GM12892 (cell line): ENCODE measurements at places on chromosomes 1 and 21.
A peak's percentile ranks its signal among the peaks of the same experiment; 100 is the strongest.

DNA sequence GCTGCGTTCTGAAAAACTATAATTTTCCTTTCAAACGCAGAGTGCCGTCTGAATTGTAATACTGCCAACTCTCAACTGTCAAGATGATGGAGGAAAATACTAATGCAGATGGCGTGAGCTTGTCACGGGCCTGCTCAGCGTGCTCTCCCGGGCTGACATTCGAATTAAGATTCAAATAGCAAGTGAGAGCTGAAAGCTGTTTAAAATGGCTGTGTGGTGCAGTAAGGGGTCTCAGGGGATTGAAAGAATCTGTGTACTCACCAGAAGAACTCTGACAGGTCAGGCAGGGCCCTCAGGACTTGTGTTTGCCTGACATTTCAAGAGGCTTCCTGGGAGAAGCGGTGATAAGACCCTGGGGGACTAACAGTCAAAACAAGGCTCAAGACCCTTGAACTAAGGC lies 33.1 kb downstream of the ZMYND12 start:
- no peak for DNase-seq

GRCh38 chr1:89975540-89976125 lies 19.3 kb upstream of the ZNF326 start:
- DNase-seq = no peak

GRCh38 chr1:83857103-83857502 lies 141.8 kb downstream of the TTLL7 start:
- DNase-seq = no peak

DNA sequence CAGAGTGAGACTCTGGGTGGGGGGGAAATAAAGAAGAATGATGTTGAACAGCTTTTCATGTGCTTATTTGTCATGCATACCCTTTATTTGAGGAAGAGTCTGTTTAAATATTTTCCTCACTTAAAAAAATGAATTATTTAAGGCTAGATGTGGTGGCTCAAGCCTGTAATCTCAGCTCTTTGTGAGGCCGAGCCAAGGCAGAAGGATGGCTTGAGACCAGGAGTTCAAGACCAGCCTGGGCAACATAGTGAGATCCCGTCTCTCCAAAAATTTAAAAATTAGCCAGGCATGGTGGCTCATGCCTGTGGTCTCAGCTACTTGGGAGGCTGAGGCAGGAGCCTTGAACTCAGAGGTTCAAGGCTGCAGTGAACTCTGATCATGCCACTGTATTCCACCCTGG lies 25.4 kb downstream of the SLC30A1 start:
- DNase-seq = no peak

GRCh38 chr21:42221581-42222345 lies 2.8 kb downstream of the ABCG1 start:
- DNase-seq = no peak

DNA sequence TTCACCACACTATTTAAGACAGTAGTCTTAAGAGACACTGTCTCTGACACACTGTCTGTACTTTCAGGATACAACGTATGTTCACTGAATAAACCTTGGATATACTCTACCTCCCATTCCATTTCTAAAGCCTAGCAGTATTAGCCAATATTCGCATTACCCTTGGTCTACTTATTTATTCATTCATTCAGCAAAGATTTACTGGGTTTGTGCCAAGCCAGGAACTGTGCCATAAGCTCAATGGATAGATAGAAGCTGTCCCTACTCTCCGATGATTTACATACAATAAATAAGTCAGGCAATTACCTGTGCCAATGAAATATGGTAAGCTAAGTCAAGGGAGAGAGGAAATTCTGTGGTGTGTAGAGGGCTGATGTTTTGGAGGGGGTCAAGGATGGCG lies 195.2 kb upstream of the RAB4A start:
- no peak for DNase-seq

GRCh38 chr1:151680391-151680790 lies 36.2 kb downstream of the CELF3 start:
- no peak for DNase-seq

DNA sequence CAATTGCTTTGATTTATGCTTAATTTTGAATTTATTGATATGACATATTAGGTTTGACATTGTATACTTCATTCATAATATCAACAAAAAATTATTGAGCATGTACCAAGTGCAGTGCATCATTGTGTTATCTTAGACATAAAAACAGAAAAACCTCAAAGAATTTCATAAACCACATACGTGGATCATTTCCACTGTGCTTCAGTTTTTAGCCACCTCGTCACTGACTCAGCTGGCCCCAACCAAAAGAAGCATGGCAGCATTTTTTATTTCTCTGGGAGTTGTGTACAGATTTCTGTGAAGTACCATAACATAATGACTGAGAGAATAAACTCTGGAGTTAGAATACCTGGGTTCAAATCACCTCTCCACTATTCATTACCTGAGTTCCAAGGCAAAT lies 95.6 kb upstream of the C1orf87 start:
- no peak for DNase-seq

DNA sequence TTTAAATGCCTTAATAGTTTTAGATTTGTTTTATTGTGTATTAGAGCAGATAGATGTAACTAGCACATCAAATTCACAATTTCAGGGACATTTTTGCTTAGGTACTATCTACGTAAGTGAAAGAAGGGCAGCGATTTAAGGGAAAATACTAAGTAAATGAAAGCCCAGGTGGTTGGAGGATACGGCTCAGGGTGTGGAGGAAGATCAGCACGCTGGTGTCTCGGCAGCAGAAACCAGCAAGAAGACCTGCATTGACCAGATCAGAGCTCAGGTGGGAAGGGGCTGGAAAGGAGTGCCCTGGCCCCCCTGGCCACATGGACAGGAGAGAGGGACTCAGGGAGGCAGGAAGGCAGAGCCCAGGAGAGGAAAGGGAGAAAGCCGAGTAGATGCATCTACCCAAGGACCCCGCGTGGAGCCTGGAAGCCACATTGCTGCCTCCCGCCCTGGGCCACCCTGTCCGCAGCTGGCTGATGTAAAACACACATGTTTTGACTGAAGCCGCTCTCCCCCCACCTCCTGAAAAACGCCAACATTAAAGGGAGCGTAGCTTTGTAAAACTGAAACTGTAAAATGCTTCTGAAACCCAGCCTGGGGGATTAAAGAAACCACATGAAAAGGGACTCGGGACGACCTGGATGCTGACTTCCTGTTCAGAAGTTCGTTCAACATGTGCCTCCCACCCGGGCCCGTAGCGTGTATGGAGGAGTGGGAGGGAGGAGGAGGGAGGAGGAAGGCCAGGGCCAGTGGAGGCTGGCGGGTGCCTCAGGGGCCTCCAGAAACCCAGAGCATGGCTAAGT lies 72.6 kb upstream of the TARDBP start:
- DNase-seq = peak; percentile 82

GRCh38 chr1:156492591-156493080 lies 7.9 kb downstream of the MEF2D start:
- no peak for DNase-seq

DNA sequence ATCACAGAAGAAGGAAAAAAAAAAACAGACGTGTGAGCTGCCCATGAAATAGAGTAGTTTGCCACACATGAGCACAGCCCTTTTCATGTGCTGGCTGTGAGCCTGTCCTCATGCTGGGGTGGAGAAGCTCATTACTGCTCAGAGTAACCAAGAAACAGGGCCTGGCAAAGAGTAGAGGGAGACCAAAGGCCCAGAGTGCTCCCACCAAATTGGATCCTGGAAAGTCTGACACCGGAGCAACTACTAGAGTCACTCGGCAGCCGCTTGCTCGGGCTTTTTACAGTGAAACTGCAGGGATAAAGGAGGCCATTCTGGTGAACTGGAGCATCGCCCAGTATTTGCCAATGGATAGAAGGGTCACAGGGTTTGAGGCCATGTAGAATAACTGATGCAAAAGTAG lies 64.4 kb upstream of the BARHL2 start:
- no peak for DNase-seq

DNA sequence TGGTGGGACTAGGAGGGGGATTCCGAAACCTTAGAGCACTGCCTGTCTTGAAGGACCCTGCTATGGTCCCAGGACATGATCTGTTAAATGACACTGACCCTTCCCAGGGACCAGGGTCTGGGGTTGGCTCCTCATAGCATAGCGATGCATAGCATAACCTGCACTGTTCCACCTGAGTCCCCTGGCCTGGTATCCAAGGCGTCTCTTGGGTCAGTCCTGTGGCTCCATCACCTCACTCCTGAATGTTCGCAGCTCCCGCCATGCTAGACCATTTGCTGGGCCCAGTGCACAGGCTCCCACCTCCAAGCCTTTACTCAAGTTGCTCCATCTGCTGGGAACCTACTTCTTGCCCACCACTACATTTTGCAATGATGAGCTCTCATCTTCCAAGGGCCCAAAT lies 39.0 kb upstream of the MAGOH start:
- no peak for DNase-seq

DNA sequence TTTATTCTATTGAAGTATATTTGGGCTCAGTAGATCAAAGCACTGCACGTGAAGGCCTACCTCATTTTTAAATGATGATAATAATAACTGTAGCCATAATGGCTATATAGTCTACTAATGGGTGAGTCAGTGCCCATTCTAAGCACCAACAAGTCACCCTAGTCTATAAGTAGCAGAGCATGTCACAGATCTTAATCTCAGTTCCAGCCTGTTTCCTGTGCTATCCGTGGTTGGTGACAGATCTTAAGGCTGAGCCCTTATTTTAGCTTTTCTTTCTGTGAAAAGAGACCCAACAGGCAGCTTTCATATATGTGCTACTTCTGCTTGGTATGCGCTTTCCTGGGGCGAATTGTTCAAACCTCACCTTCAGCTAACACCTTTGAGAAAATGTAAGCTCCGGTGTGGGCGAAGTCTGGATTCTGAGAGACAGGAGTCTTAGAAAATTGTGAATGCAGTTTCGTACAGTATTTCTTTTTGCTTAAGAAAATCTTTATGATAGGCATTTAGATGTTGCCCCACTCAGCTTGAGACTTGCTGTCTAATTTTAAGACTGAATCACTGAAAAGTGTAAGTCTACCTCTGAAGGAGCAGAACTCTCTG lies 59.6 kb downstream of the FMN2 start:
- DNase-seq = no peak

GRCh38 chr1:170640581-170640980 lies 23.4 kb upstream of the PRRX1 start:
- no peak for DNase-seq

DNA sequence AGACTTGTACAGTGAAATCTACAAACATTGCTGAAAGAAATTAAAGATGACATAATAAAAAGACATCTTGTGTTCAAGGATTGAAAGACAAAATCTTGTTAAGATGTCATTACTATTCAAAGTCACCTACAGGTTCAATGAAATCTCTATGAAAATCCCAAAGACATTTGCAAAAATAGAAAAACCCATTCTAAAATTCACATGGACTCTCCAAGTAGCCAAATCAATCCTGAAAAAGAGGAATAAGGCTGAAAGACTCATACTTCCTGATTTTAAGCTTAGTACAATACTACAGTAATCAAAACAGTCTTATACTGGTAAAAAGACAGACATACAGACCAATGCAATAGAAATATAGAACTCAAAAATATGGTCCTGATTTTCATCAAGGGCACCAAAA lies 78.6 kb downstream of the PCSK9 start:
- no peak for DNase-seq

GRCh38 chr1:29719253-29719652 lies 482.9 kb downstream of the PTPRU start:
- DNase-seq = no peak

DNA sequence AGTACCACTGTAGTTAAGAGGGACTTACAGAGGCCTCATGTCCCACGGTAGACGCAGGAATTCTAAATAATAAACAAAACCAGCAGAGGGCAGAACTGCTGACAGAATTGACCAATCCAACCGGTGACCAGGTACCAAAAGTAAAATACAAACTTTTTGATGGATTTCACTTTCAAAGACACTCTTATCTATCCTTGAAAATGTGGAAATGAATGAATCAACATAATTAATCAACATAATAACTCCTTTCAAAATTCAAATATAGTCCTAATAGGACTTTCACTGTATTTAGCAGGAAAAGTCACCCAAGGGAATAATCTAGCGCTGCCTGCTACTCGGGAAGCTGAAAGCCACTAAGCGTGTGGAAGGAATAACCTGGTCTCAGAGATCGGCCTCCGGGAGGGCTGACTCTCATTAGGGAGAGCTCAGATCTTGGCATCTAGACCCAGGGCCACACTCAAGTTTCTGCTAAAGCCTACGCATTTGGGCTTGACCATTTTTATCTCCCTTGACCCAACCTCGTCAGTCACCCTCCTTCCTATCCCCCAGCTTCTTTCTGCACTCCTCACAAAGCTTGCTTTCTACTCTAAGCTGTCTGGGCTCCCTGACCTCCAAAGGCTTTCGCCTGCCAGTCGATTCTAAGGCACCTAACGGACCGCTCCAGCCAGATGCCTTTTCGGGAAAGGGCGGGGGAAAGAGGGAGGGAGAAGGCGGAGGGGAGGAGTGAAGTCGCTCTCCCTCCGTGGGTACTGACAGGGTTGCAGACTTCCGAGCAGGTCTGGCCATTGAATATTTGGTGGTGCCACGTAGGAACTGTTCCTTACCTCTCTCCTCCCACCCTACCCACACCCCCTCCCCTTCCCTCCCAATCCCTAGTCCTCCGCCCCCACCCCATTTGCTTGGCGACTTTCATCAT lies 1.6 kb downstream of the COL11A1 start:
- no peak for DNase-seq

- DNase-seq = no peak
Measured at GRCh38 chr21:44371596-44371995, 18.2 kb downstream of the TRPM2 start.

DNA sequence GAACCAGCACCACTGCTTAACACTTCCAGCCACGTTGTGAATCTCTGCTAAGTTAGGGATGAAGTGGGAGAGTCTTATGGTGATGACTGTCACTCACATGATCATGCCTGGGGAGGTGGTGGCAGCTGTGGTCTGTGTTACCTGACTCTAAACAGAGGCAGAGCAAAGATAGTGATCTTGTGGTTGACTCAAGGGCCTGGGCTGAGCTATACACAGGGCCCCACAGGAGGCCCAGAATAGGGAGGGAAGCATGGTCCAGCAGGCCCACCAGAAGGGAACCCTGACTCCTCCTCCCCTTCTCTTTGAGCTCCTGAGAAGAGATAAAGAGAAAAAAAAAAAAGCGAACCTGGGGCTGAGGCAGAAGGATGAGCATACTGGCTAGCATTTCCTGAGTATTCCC lies 55.0 kb downstream of the PLXNA2 start:
- DNase-seq = peak; percentile 43

- no peak for DNase-seq
Measured at GRCh38 chr1:180933141-180933540, 20.4 kb downstream of the KIAA1614 start.

DNA sequence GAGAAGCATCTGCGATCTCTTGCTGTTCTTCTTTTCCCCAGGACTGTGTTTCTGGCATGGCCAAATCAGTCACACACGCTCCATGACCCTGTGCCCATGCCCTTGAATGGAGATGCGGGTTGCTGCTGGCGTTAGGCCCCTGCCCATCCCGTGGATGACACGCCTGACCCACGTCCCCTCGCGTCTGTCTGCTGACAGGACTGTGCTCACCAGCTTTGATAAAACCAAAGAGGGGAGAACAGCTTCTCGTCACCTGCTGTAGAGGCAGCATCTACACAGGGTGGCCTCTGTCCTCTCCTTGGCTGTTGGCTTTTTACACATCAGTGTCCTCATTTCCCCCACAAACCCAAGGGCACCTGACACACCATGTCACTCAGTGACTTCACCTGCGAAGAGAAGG lies 6.9 kb downstream of the MT1HL1 start:
- DNase-seq = no peak
